ENCODE measurements at places on chromosomes 11 and 22.

- peak; percentile 35 for DNase-seq
Measured at GRCh38 chr22:44379817-44380755, 67.3 kb upstream of the SHISAL1 start.

- DNase-seq, result peak; percentile 33
Measured at GRCh38 chr22:48798281-48799226, 1029.1 kb downstream of the BRD1 start.

DNA sequence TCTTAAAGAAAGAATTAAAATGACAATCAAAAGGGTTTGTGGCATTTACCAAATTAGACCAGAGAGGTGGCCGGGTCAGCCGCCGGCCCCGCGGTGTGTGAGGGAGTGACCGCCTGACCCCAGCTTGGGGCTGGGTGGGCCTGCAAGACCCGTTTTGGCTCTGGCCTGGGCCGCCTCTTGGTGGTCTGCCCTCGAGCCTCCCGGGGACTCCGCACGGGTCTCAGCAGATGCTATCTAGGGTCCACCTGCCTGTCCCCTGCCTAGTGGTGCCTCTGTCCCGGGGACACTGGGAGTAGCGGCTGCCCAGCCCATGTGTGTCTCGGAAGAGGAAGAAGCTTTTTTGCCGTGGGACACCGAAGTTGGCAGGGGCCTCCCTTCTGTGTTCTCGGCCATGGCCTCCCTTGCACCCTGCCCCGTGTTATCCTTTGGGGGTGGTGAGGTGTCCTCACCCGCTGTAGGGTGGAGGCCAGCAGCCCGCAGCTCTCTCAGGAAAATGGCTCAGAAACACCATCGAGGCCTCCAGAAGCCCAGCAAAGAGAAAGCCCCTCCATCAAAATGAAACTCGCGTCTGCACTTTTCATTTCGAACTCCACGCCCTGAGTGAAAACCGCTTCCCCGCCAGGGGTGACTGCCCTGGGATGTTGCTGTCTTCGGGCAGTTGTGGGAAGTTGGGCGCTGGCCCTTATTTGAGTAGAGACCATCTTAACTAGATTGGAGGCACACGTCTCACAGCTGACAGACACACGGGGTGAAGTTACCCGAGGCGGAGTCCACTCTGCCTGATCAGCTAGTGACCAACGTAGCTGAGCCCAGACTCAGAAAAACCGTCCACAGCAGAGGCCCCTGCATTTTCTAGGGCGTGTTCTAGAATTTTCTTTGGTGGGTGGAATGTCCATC, 8.0 kb downstream of the CCND1 start:
- no peak for DNase-seq

GRCh38 chr11:2927121-2927800, 2.0 kb downstream of the PHLDA2 start:
- no peak for DNase-seq

GRCh38 chr11:70646272-70647049, 248.1 kb downstream of the CTTN start:
- no peak for DNase-seq

GRCh38 chr11:57815877-57816276, 54.3 kb downstream of the CTNND1 start:
- no peak for DNase-seq

GRCh38 chr11:8621147-8621546, 27.1 kb upstream of the STK33 start:
- no peak for DNase-seq

GRCh38 chr11:75492181-75492820, 33.4 kb downstream of the GDPD5 start:
- peak; percentile 31 for DNase-seq

Measured in RPMI8226 (cell line).